ENCODE measurements at places on chromosomes 5 and 9.
A peak's percentile ranks its signal among the peaks of the same experiment; 100 is the strongest.

GRCh38 chr5:148457183-148457620, 73.4 kb downstream of the FBXO38 start:
- DNase-seq = no peak

DNA sequence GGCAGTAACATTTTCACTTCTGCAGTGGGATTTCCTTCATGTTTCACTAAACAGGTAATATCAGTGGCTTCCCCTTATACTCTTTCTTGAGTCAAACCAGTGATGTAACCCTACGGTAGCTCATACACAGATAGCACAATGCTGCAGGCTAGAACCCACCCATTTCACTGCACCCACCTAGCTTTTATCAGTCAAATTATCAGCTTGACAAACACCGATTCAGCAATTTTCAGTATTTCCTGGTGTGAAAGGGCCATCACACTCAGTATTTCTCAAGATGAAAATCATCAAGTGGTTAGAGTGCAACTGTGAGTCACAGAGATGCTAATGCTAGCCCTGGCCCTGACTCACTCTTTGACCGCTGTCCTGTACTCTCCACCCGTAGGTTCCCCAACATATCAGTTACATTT, 242.3 kb upstream of the PTGER4 start:
- no peak for DNase-seq

- DNase-seq = no peak
Observed at GRCh38 chr9:81529556-81530193, 159.7 kb downstream of the TLE1 start.

DNA sequence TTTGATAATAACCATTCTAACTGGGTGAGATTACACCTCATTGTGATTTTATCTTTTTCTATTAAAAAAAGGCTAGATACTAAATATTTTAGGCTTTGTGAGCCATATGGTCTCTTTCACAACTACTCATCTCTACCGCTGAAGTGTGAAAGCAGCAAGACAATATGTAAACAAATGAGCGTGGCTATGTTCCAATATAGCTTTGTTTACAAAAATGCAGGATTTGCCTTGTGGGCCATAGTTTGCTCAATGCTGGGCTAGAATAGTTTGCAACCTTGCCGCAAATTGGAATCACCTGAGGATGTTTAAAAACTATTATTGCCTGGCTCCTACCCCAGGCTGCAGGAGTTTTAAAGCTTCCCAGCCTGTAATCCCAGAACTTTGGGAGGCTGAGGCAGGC, 10.2 kb upstream of the GPR150 start:
- DNase-seq = no peak

DNA sequence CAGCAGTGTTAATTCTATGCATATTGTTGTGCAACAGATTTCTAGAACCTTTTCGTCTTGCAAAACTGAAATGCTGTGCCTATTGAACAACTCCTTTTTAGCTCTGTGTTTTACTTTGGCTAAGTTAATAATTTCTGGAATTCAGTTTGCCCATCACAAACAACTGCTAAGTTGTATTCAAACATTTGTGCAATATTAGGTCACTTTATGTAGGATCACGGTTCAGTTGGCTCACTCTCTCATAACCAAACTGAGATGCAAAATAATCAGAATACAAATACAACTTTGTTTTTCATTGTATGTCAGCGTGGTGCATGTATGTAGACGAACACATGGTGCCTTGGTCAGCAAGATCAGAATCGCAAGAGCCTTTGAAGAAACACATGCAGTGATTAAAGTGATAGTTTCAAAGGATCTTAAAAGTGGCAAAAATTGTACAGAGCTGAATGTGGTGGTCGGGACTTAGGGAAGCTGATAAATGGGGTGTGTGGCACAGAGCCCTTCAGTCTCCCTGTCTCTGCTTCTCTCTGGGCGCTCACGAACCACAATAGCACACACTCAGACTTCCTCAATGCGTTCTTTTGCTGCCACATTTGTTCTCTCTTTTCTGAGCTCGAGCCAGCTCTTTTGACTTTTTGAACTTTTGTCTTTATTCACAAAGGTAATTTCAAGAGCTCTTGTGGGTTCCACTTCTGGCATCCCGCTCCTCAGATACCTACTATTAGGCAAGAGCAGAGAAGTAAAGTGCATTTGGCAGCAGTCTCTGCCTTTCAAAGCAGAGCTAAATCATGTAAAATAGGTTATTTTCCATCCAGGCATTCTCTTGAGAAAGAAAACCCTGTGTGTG, 112.4 kb upstream of the CTSL start:
- no peak for DNase-seq

- DNase-seq = no peak
Observed at GRCh38 chr5:174807471-174807870, 83.1 kb downstream of the MSX2 start.

- DNase-seq = no peak
Observed at GRCh38 chr5:41903382-41903891, 707 bp upstream of the RIMOC1 start.

GRCh38 chr5:80125022-80125961, 90.1 kb downstream of the THBS4 start:
- DNase-seq = no peak

DNA sequence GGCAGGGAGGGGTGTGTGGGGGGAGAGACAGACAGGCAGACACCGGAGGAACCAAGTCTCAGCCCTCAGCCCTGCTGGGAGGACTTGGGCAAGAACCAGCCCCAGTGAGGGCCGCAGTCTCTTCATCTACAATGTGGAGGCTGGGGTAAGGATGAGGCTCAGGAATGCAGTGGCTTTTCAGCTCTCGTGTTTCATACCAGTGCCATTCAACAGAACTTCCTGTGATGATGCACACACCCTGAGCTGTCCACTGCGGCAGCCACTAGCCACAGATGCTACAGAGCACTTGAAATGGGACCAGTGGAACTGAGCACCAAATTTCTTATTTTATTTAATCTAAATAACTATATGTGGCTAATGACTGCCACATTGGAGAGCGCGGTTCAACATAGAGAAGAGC, 10.7 kb downstream of the CAMK2A start:
- no peak for DNase-seq

GRCh38 chr5:32859211-32859641, 148.1 kb downstream of the NPR3 start:
- no peak for DNase-seq

- no peak for DNase-seq
Observed at GRCh38 chr5:12647613-12648012, 743.4 kb upstream of the CTNND2 start.

DNA sequence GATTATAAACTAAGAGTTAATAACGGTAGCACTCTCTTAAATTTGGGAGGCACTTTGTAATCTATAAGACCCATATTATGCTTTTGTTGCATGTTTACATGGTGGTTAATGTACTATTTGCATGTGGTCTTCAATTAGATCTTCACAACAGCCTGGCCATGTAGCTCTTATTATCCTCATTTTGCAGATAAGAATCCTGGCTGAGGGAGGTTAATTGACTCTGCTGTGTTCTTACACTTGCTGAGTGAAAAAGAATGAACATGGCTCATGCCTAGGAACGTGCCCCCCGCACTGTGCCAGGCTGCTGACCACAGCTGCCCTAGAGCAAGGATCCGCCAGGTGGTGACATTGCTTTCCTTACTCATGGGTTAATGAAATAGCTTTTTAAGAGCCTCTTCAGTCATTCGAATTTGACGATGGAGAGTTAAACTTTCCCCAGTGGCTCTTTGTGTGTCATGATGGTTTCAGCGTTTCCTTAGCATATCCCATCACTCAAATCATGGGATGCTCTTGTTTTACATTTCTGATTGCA, 97.9 kb downstream of the CDH6 start:
- DNase-seq = no peak

GRCh38 chr9:98006127-98006796, 23.1 kb downstream of the ANP32B start:
- DNase-seq = no peak

GRCh38 chr9:114697951-114698351, 16.0 kb upstream of the TEX48 start:
- no peak for DNase-seq

DNA sequence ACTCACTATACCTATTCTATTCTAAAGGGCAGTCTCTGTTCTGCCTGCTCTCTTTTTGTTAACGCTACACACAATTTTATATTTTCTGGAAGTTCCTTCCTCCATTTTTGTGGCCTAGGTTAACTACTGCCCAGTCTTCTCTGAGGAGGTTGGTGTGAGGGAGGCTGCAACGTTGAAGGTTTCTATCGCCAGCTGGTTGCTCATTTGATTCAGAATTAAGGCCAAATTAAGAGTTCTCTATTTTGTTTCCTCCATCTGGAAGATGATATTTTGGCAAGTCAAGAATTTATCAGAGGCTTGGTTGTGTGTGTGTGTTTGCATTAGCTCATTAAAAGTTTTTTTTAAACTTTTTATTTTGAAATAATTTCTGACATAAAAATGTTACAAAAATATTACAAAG, 175.1 kb downstream of the ARHGAP26 start:
- DNase-seq = no peak

GRCh38 chr9:137648396-137648795, 29.6 kb downstream of the EHMT1 start:
- DNase-seq = no peak

DNA sequence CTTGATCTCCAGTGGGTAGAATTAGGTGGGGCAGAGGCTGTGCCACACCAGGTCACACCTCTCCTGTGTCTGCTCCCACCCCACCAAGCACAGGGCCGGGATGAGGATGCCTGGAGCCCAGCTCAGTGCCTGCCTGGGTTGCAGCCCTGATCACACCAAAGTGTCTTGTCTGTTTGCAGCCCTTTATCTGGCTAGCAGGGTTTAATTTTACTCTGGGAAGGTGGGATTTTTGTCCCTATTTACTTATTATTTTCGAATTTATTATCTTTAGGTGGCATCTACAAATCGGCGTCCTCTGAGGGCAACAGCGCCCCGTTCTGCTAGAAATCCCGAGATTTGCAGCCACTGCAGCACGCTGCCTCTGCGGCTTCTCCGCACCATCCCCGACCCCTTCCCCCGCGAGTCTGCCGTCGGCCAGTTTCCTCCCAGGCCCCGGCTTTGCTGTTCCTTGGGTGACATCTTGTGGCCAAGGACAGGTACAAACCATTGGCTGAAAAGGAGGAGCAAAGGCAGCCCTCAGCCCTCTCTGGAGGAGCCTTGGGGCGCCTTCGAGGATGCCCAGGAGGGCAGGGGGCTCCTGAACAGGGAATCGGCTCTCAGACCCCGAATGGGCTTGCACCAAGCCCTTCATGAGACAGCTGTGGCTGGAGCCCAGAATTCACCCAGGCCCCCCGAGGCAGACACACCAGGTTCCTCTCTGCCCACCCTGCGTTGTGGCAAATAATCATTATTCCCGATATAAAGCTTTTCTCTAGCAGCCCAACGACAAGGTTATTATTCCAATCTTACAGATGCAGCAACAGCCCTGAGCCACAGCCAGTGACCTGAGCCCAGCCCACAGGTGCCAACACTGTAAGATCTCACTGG, 113.0 kb downstream of the GAPVD1 start:
- peak; percentile 16 for DNase-seq

- no peak for DNase-seq
Observed at GRCh38 chr5:95620870-95621838, 1.3 kb downstream of the GPR150 start.

GRCh38 chr9:77877976-77878375, 153.6 kb downstream of the GNAQ start:
- no peak for DNase-seq

- no peak for DNase-seq
Observed at GRCh38 chr9:108599571-108599970, 256.2 kb downstream of the ACTL7B start.

- DNase-seq = no peak
Observed at GRCh38 chr9:133710661-133711427, 27.3 kb downstream of the SARDH start.

DNA sequence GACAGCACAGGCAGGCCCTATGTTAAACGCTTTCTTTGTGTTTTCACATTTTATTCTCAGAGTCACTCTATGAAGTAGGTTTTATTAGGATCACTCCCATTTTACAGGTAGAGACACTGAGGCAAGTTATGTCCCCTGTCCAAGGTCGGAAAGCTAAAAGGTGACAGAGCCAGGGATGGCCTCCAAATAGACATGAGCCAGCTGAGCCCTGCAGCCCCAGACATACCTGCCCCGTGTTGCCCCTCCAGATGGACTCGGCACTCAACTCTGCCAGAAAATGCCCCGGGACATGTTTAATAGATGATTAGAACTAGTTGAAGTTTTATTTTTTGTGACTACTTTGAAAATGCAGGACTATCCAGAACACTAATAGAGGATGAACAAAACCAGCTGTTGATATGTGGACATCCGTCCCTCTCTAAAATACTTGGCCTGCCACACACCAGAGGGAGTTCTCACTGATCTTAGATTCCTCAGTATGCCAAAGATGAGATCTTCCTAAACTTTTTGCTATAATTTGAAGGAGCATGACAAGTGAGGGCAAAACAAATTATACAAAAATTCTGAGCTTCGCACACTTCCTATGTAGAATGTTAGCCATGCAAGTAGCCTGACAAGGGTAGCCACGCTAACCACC, 258.6 kb upstream of the ADAMTS16 start:
- DNase-seq = no peak

GRCh38 chr9:10112070-10112469, 500.7 kb downstream of the PTPRD start:
- DNase-seq = no peak

GRCh38 chr5:137665678-137666460, 70.0 kb downstream of the KLHL3 start:
- DNase-seq = no peak

DNA sequence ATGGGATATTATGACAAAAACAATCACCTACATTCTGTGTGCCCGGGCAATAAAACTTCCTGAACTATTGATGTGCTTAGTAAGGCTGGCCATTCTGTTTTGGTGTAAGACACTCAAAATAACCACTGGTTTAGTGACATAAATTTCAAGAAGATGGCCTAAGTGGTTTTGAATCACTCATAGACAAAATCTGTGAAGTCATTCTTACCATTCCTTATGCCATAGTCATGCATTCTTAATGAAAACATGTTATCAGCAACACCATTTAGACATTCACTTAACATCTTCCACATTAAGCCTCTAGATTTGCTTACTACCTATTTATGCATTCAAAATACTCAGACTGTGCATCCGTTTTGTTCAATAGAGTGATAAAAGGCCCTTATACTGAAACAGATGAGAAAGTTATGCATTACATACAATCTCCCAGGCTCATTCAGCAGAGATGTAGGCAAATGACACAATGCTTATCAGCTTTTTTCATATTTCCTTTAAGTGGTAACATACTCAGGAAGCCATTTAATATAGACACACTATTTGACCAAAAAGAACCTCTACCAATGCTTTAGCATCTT, 848.8 kb upstream of the DMAC1 start:
- DNase-seq = no peak

GRCh38 chr9:107792596-107792995, 303.0 kb upstream of the KLF4 start:
- no peak for DNase-seq

GRCh38 chr9:77534376-77535057, 113.6 kb downstream of the GNA14 start:
- no peak for DNase-seq

All from stimulated activated CD4-positive, alpha-beta T cell treated with anti-CD3 and anti-CD28 coated beads, Interleukin-1b, Interleukin-23, amount 100 ng/mL, for 1 hour (primary cell).